Activated naive CD4-positive, alpha-beta T cell treated with anti-CD3 and anti-CD28 coated beads, Interleukin-2, amount 50 U/mL, for 72 hours (primary cell): ENCODE measurements at places on chromosomes 4 and X.

- DNase-seq = no peak
Measured at GRCh38 chr4:15428611-15429010, 778 bp downstream of the C1QTNF7 start.

DNA sequence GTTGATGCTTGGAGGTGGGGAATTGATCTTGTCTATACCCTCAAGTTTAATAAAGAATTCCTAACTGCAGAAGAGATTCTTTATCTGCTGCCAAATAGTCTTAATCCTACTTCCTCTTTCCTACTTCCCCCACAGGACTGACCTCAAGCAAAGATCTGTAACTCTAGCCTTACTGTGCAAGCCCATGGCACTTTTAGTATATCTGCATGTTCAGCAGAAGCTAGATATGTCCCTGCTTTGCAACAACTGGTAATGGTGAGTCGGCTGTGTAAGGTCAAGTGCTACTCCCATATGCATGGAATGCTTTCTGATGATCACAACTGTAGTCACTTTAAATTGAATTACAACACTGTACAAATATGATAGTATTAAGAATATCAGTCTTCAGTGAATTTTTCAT is 26.3 kb upstream of the PDS5A start:
- DNase-seq = no peak

- DNase-seq = no peak
Measured at GRCh38 chr4:74931376-74931775, 1.5 kb upstream of the PARM1 start.

DNA sequence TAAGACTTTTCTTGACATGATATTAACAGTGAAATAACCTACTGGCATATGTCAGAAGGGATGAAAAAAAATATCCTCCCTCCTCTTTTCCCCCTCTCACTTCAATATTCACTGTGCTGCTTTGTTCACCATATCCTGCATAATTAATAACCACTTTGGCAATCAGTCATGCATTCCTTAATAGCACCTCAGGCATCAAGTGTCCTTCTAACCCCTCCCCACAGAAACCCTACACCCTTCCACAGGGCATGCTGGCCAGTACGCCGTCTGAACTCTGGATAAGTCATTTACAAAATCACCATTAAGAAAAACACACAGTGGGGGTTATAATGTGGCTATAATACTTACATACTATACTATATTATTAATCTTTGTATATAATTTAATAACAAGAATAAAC is 165.9 kb downstream of the PDGFC start:
- DNase-seq = no peak

GRCh38 chrX:16718824-16719333 is 533 bp upstream of the SYAP1 start:
- DNase-seq = no peak
